ENCODE measurements at places on chromosomes 1 and 21. TPM values are rescaled to one million over a fixed set of nuclear protein-coding genes. Genes with fewer than 3 reads are reported as not detected.
A peak's percentile ranks its signal among the peaks of the same experiment; 100 is the strongest.

DNA sequence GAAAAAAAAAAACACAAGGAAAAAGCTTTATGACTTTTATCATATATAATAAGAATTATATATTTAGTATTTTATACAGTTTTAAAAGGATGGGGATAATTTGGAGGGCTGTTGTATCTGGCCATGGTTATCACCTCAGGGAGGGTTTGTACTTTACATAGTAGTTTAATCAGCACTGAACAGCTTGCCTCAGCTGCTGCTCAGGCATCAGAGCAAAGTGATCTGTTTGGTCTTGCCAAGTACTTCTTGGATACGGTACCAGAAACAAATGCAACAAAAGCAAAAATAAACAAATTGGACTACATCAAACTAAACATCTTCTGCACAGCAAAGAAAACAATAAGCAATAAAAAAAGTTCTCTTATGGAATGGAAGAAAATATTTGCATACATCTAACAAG is 2.6 kb upstream of the SPTA1 start:
- no peak for DNase-seq
- H3K4me3 ChIP-seq = no peak overlapping the region
- H3K36me3 ChIP-seq = no peaks in the 10 kb centered on the region
- H3K27ac ChIP-seq = no peak overlapping the region
- H3K27me3 ChIP-seq = no peaks in the 10 kb centered on the region
- no peaks in the 10 kb centered on the region for H3K4me1 ChIP-seq

DNA sequence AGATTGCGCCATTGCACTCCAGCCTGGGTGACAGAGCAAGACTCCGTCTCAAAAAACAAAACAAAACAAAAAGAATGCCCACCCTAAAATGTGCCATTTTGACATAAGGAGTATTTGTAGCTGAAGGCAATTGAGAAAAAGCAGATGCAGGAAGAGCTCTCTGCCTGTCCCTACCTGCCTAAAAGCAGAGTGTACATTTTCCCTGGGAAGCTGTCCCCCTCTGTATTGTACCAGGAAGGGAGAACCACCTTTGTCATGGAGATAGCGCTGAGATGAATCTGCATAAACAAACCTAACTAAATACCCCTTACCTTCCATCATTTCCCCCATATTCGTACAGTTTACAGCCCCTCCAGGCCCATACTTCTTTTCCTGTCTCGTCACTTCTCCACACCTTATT is 94.4 kb upstream of the SLC45A1 start:
- no peak for DNase-seq
- no peak overlapping the region for H3K4me3 ChIP-seq
- H3K27me3 ChIP-seq = no peaks in the 10 kb centered on the region
- H3K36me3 ChIP-seq = peaks cover 4% of the 10 kb centered on the region
- H3K4me1 ChIP-seq = peaks cover 4% of the 10 kb centered on the region

DNA sequence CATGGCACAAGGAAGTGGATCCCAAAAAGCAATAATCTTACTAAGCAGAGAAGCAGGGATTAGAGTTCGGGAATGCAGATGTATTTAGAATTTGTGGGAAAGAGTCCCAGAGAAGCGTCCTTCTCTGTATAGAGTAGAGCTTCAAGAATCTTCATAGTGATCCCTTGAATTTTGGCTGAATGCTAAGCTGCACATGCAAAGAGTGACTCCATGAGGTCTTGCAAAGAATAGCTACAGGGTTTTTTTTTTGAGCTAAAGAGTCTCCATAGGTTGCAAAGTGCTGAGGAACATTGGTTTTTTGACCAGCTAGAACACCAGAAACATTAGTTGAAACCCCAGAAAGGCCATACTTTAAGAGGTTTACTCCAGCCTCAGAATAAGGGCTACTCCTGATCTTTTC is 206.7 kb downstream of the CTH start:
- DNase-seq = no peak
- H3K36me3 ChIP-seq = no peaks in the 10 kb centered on the region
- H3K27me3 ChIP-seq = peaks cover 5% of the 10 kb centered on the region
- no peaks in the 10 kb centered on the region for H3K4me1 ChIP-seq
- no peak overlapping the region for H3K27ac ChIP-seq
- H3K4me3 ChIP-seq = no peak overlapping the region

DNA sequence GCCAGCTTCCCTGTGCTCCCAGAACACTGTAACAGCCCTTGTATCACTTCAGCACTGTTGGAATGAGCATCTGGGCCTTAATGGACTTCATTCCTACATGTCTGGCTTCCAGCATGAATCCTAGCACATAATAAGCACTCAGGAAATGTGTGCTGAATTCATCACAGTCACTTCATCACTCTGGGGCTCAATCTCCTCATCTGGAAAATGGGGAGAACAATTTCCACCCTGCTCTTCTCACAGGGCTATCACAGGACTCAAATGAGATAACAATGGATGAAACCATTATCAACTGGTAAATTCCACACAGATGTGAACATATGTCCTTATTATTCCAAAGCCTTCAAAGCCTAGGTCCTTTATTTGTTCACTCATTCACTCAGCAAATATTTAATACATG is 12.4 kb downstream of the RAB3B start:
- no peak overlapping the region for H3K27ac ChIP-seq
- H3K27me3 ChIP-seq = no peaks in the 10 kb centered on the region
- H3K4me3 ChIP-seq = no peak overlapping the region
- H3K36me3 ChIP-seq = no peaks in the 10 kb centered on the region

- H3K36me3 ChIP-seq = no peaks in the 10 kb centered on the region
- peaks cover 7% of the 10 kb centered on the region for H3K27me3 ChIP-seq
- H3K27ac ChIP-seq = peak overlapping the region; percentile 25
- DNase-seq = no peak
Measured at GRCh38 chr1:222048094-222048595, 306.3 kb upstream of the DUSP10 start.

GRCh38 chr1:218521414-218522169 is 176.5 kb downstream of the TGFB2 start:
- peaks cover 40% of the 10 kb centered on the region for H3K4me1 ChIP-seq
- no peaks in the 10 kb centered on the region for H3K36me3 ChIP-seq
- no peak overlapping the region for H3K27ac ChIP-seq
- no peak for DNase-seq
- peaks cover 11% of the 10 kb centered on the region for H3K27me3 ChIP-seq

DNA sequence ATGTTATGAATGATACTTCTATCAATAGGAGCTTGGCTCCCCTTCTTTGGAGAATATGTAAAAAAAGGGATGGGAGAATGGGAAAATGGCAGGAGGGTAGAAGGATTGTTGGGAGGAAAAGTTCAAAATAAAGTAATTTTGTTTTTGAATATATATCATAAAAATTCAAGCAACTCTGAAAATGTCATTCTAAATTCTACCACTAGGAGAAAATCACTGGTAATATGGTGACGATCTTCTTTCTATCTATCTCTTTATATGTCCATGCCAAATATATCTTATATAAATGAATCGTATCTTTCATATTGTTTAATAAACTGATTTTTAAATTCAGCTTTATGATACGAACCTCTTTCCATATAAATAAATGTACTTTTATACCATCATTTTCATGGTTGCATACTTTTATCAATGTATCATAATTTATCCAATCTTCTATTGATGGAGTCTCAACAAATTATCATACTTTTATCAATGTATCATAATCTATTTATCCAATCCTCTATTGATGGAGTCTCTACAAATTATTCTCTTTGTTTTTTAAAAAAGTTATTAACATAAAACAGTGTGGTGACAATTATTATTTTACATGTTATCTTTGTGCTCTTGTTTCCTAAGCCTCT is 73.7 kb upstream of the MARK1 start:
- no peak overlapping the region for H3K27ac ChIP-seq
- no peak overlapping the region for H3K4me3 ChIP-seq
- peaks cover 3% of the 10 kb centered on the region for H3K36me3 ChIP-seq
- no peak for DNase-seq
- no peaks in the 10 kb centered on the region for H3K27me3 ChIP-seq
- H3K4me1 ChIP-seq = peaks cover 21% of the 10 kb centered on the region

STPG1 gene
- 8.7 TPM for total RNA-seq

S100A4 gene
- total RNA-seq = 61.0 TPM

CRP gene
- not detected for total RNA-seq

DCST2 gene
- total RNA-seq = 1.6 TPM

All from type B pancreatic cell (in vitro differentiated cells).